CD4-positive, alpha-beta T cell treated with Interleukin-6 at 100 ng/mL for 8 hours (primary cell): ENCODE measurements at places on chromosomes 6 and 20.

- DNase-seq, result no peak
These were observed 351.7 kb downstream of the CDC5L start for GRCh38 chr6:44739181-44739580.

GRCh38 chr6:119119989-119120388 is 41.5 kb upstream of the FAM184A start:
- DNase-seq, result no peak

DNA sequence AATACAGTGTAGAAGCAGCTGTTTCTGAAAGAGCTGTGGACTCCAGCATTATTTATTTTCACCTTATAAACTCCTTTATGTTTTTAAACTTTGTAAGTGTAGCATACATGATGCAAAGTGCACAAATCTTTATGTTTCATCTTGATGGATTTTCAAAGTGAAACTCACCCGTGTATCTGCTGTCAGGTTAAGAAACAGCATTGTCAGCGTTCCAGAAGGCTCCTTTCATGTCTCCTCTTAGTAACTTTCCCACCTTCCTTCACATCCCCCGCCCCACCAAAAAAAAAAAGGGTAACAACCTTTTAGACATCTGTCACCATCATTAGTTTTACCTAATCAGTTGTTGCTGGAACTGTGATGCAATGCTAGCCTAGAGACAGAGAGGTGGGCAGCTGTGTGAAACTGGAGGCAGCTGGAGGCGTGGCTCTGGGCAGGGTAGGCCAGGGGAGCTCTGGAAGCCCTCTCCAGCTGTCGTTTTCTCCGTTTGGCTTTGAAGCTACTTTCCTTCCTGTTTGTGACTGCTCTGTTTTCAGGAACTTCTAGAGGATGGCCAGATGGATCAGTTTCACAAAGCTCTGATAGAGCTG is 7.2 kb downstream of the ACTR5 start:
- DNase-seq, result no peak

DNA sequence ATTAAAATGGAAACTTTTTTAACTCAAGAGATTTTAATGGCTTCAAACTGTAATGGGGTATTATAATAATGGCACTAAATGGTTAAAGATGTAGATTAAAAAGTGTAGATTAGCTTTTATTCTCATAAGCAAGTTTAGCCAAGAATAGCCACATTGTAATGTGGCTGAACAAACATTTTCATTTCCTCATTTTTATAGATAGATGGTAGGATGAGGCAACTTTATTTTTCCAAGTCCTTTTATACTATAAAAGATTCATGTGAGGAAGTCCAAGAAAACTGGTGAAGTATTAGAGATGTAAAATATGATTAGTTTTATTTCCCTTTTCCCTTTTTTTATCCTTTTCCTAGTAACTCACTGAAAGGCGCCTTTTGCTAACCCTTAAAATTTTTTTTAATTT is 88.8 kb downstream of the ATRN start:
- DNase-seq, result no peak

DNA sequence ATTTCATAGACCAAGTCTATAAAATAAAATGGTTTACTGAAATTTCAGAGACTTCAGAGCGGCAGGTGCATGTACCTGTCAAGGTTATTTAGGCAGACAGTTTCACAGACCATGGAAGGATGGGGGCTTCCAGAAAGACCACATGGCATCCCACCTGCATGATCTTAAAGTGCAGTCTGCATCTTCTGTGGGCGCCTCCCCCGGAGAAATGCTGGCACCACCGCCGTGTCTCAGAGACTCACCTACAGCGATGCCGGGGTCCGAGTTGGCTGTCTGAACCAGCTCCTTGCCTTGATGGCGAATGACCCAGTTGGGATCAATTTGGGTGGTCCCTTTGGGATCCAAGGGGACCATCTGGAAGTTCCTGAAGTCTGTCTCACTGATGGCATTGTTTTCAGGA is 30.6 kb downstream of the THBS2 start:
- DNase-seq, result no peak

DNA sequence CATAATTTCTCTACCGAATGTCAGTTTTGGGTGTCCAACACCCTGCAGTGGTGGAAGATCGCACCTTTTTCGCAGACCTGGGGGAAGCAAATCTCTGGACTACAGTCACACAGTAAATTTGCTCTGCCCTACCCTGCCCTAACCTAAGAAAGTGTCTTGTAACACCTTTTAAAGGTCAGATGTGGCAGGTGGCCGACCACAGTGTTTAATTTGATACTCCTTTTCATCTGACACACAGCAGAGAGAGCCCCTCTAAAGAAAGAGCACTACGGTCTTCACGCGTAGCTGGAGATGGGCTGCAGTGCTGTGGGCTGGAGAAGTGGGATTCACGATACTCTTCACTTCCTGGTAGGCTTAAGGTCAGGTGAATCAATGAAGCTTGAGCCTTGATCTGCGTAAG is 109.9 kb downstream of the TMEM242 start:
- DNase-seq, result no peak

DNA sequence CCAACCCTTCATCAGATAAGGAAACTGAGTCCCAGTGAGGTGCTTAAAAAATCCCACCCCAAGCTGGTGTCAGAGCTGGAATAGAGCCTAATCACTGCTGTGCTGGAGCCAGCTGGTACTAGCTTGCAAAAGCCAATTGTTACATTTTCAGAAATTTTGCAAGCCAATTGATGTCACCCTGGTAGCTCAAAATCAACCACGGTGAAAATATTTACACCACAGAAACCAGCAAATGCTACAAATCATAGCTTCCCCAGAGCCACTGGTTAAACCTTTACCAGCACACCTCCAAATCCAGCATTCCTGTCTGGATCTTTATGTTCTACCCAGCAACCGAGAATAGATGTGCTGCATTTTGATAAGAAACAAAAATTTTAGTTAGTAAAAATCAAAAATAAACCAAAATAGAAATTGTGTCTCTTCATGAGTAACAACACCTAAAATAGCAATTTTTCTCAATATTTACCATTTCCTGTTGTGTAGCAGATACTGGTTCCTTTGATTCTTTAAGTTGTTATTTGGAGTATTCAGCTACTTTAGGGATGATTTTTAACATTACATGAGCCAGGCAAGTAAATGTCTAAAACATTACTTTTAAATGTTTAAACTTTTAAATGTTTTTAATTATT is 7.2 kb upstream of the LCA5 start:
- no peak for DNase-seq

DNA sequence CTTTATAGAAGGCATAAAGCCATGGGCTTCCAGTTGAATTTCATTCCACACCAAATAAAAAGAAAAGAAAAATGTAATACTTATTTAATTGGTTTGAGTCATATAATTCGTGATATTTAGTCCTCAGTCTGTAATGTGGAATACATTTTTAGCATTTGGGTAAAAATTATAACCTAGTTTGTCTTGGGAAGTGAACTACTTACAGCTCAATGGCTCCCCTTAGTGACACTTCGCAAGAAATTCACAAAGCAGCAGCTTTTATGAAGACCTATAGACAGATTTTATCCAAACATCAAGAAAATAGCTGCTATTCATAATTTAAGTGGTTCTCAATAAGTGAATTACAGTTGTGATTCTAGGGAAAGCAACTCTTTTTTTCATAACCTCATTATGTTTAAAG is 72.1 kb downstream of the RSPO3 start:
- no peak for DNase-seq

GRCh38 chr20:46402331-46402811 is 4.0 kb downstream of the ELMO2 start:
- DNase-seq, result no peak

- no peak for DNase-seq
These were observed 53.8 kb downstream of the PCNA start for GRCh38 chr20:5065879-5066383.

- no peak for DNase-seq
These were observed 112.9 kb upstream of the HSF2 start for GRCh38 chr6:122286512-122286911.

- no peak for DNase-seq
These were observed 25.2 kb upstream of the FYN start for GRCh38 chr6:111898452-111898851.

DNA sequence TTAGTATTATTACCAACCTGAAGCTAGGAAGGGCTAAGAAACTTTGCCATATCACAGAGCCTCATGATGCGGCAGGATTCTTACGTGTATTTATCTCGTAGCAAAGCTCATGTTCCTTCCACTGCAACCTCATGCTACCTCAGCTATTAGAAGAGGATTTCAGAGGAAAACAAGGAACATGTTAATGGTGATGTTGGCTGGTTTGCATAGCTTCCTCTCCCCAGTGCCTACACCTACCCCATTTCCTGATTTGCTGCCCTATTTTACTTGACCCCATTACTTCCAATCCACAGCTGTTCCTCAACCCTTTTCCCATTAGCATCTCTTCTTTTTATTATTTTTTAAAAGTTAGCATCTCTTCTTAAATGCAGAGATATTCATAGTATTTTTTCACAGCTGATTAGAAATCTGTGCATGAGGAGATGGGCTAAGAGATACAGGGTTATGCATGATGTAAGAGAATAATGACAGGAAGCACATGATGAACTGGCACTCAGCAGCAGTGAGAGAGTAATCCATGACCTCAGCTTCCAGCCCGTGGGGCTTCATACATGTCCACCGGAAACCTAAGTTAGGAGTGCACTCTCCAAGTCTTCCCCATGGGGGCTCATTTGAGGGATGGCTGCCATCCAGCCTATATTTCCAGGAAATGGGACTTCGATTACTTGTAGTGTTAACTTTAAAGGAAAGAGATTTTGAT is 106.1 kb upstream of the ASF1A start:
- peak; percentile 42 for DNase-seq

DNA sequence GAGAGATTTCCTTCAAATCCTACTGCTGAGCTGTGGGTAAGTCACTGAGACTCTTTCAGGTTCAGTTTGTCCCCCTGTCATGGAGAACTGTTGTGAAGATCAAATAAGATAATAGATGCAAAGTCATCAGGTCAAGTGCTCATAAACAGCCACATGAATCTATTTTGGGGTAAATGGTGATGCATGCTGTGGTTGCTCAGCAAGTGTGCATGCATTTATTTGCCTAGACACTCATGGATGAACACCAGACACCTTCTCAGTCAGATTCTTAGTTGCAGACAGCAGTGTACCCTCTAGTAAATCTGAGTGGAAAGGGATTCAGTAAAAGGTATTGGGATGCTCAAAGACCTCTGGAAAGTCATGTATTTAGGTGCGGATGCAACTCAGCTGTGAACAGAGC is 168.0 kb upstream of the FOXA2 start:
- DNase-seq, result no peak
